Stimulated activated CD8-positive, alpha-beta memory T cell treated with anti-CD3 and anti-CD28 coated beads, Interleukin-7, amount 100 ng/mL, for 4 hours (primary cell): ENCODE measurements at places on chromosomes 3 and 15.

- DNase-seq = no peak
Measured at GRCh38 chr15:89143503-89144162, 55.4 kb downstream of the ABHD2 start.

- DNase-seq = no peak
Measured at GRCh38 chr3:18099611-18100010, 325.5 kb downstream of the SATB1 start.

- DNase-seq = no peak
Measured at GRCh38 chr3:133375403-133375745, 24.5 kb upstream of the BFSP2 start.

DNA sequence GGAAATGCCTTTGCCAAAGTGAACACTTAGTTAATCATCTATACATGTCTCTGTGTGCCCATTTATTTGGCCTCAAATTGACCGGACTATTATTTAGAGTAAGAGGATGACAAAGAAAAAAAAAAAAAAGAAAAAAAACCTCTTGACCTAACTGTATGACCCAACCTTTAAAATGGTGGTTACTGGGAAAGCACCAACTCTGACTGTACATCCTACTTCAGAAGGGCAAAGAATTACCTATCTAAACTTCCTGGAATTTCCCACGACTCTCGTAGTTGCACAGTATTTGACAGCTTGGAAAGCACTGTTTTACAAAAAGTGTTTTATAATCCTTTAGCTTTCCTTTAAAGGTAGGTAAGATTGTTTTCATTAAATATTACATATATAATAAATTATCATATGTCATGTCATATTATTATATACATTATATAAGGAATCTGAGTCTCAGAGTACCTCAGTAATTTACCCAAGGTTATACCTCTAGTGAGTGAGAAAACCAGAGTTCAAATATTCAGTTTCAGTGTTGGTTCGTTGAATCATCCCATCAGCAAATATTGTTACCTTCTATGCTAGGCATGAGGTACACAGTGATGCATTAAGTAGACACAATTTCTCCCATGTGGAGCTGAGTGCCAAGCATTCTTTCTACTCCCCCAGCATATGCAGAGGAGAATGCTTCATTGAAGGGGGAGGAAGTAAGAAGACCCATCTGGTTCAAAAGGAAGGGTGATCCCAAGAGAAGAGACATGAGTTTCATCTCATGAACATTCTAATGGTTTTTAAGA is 5.0 kb downstream of the BCL2A1 start:
- DNase-seq = no peak
